Smooth muscle cell of trachea (primary cell): ENCODE measurements at places on chromosomes 3 and 15. TPM values are rescaled to one million over a fixed set of nuclear protein-coding genes. Genes with fewer than 3 reads are reported as not detected.

POC1A gene
- 5.5 and 15.0 TPM in 2 replicates for total RNA-seq

ABTB1 gene
- 13.7 and 18.0 TPM in 2 replicates for total RNA-seq

DNAJA4 gene
- 3.1 and 3.6 TPM in 2 replicates for total RNA-seq

CIDEC gene
- 0.17 and 0.44 TPM in 2 replicates for total RNA-seq

PIGBOS1 gene
- 4.8 and 11.5 TPM in 2 replicates for total RNA-seq

SEMA5B gene
- not detected in 2 replicates for total RNA-seq

ZNF385D gene
- total RNA-seq = 0.66 and 6.5 TPM in 2 replicates

PIGZ gene
- 2.8 and 3.6 TPM in 2 replicates for total RNA-seq

SCN11A gene
- total RNA-seq = under 0.01 and 0.17 TPM in 2 replicates

SHC4 gene
- 2.0 and 3.0 TPM in 2 replicates for total RNA-seq

ARPP21 gene
- not detected in 2 replicates for total RNA-seq

CHST2 gene
- total RNA-seq = 7.6 and 8.3 TPM in 2 replicates

GALNT15 gene
- total RNA-seq = 17.9 and 93.0 TPM in 2 replicates

GOLGA8J gene
- total RNA-seq = not detected in 2 replicates

TRH gene
- total RNA-seq = not detected in 2 replicates

XYLB gene
- total RNA-seq = 4.7 and 6.1 TPM in 2 replicates

SLC27A2 gene
- 0.15 TPM in 1 of 2 replicates, not detected in the other for total RNA-seq

GHSR gene
- not detected in 2 replicates for total RNA-seq

ITPKA gene
- 5.3 and 5.5 TPM in 2 replicates for total RNA-seq

LSAMP gene
- total RNA-seq = 7.1 and 12.2 TPM in 2 replicates

TP63 gene
- under 0.01 and 0.15 TPM in 2 replicates for total RNA-seq

ADGRG7 gene
- total RNA-seq = not detected in 2 replicates

PLA1A gene
- 0.33 TPM in 1 of 2 replicates, not detected in the other for total RNA-seq

NOX5 gene
- 0.58 and 0.83 TPM in 2 replicates for total RNA-seq

CYP1A1 gene
- total RNA-seq = 1.3 TPM in 1 of 2 replicates, not detected in the other

CTXN2 gene
- total RNA-seq = not detected in 2 replicates

ASTE1 gene
- 7.7 and 8.6 TPM in 2 replicates for total RNA-seq

EIF4E3 gene
- total RNA-seq = 1.7 and 2.3 TPM in 2 replicates

CFAP100 gene
- total RNA-seq = not detected in 2 replicates

CACNA2D3 gene
- under 0.01 and 0.15 TPM in 2 replicates for total RNA-seq

CCDC39 gene
- total RNA-seq = 0.15 and 0.17 TPM in 2 replicates

ZNF592 gene
- 4.7 and 6.5 TPM in 2 replicates for total RNA-seq

CELF6 gene
- 0.15 and 0.17 TPM in 2 replicates for total RNA-seq

GCSAM gene
- not detected in 2 replicates for total RNA-seq

GCNT3 gene
- 0.33 and 1.7 TPM in 2 replicates for total RNA-seq

SLC24A5 gene
- not detected in 2 replicates for total RNA-seq

SMCO1 gene
- not detected in 2 replicates for total RNA-seq

TAGLN3 gene
- total RNA-seq = 0.87 and 0.99 TPM in 2 replicates
